ENCODE measurements at places on chromosomes 4 and X.
A peak's percentile ranks its signal among the peaks of the same experiment; 100 is the strongest.

GRCh38 chr4:134117392-134118183, 84.0 kb downstream of the PABPC4L start:
- no peak for DNase-seq

GRCh38 chr4:184854673-184855072, 28.9 kb upstream of the ACSL1 start:
- no peak for DNase-seq

DNA sequence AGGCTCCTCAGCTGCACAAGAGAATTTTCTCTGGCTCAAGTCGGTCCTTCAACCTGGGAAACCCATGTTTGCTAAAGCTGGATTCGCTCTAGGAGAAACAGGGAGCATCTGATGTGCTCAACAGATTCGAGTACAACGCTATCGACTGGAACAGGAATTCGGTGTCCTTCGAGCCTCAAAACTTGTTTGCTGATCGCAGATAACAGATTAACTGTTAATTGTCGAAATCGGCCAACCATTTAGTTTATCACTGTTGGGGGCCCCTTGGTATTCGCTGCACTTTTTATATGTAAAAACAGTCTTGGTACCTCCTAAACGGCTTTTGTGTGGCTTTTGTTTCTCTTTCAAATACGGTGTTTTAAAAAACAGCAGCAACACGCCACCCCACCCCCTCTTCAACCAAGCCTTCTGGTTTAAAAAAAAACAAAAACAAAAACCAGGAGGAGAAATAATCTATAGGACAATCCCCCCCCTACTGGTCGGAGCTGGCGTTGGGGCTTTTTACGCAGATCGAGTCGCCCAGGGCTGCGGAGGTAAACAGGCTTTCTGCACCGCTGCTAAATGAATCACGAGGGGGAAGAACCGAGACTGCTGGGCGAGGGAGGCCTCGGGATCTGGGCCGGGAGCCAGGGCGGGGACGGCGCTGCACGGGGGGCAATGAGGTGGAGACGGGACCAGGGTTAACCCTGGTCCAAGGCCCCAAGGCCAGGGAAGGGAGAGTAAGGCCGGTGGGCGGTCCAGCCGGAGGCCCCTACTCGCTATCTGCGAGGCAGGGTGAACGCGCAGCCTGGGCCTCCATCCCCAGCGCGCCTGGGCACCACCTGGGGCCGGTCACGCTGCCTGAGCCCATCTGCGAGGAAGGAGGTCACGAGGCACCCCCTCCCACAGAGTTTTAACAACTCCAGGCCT, 71.7 kb upstream of the BCOR start:
- no peak for DNase-seq

DNA sequence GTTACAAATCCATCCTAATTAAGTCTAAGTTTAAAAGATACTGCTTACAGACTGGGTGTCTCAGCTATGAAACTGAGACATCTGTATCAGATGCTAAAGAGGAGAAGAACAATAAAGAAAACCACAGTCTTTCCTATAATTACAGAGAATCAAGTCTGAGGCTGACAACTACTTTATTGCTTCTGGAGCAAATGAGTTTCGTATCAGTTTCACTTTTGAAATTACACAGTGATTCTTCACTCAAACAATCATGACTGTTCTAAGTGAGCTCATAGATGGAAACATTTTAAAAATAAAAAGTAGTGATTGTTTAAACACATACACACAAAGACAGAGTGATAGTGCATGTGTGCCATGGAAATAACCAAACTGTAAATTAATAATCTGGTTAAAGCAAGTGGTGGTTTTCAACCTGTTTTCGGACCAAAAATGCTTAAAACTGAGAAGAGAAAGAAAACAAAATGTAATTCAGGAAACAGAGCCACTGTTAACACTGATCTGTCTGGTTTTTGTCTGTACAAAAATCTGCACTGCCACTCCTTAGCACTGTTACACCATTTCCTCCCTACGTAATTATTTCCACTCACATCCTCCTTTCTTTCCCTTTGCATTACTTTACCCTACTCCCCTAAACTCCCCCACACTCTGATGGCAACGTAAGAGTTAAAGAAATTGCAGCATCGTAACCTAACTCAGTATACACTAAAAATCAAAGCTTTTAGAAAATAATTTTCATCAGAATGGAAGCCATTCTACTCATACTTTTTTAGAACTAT, 12.5 kb downstream of the RFC1 start:
- peak; percentile 43 for DNase-seq

DNA sequence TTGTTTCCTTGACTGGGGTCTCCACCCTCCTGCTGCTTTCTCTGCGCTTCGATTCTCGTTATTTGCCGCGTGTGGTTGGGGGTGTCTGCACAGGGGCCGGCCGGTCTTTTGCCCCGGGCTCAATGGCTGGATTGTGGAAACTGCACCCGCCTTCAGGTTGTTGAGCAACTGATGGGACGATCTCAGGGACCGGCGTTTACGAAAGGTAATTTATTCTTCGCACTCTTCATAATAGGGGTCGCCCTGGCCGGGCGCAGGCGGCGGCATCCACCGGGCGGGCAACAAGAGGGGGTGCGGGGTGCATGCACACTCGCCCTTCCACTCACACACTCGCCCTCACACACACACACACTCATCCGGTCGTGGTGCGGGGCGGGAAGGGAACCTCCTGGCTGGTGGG, 1.4 kb downstream of the ADGRL3 start:
- no peak for DNase-seq
